PC-9 (cell line): ENCODE measurements at places on chromosomes 1 and 21. TPM values are rescaled to one million over a fixed set of nuclear protein-coding genes. Genes with fewer than 3 reads are reported as not detected.

DNA sequence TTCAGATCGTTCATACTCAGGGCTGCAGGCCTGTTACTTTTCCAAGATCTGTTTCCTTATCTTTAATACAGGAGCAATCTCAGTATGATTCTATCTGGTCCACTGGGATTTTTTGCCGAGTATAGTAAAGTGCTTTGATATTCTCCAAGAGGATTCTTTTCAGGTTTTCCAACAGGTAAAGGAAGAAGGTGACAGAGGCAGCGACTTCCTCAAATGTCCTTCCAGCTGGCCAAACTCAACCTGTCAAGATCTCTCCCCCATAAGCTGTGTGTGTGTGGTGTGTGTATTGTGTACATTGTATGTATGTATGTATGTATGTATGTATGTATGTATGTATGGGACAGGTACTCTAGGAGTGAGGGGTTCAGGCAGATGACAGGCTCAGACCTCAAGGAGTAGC, 1.1 kb downstream of the AKR1A1 start:
- no peak for DNase-seq

DNA sequence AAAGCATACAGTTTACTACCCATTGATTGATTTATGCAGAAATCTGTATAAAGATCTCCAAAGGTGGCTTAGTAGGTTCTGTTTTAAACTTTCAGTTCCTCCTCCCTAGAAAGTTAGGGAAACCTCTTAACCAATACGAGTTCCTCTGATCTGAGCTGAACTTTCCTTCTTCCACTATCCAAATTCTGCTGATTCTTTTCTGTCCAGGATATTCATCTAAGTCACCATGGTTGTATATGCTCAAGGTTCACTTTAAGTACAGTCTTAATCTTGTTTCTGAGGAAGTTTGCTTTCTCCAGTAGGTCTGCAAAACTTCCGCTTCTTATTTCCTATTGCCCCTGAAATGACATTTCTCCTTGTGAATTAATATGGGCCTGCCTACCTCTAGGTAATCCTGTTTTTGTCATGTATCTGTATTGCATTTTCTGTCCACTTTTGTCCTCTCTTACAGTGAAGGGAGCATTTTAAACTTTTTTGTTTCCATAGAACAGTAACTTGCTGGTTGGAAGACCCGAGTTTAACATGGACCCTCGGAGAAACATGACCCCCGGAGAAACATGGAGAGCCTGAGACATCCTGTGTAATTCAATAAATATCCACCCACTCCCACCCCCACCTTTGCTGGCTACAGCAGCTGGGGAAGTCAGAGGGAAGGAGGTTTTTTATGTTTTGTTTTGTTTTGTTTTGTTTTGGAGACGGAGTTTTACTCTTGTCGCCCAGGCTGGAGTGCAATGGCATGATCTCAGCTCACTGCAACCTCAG, 16.7 kb upstream of the TUT4 start:
- DNase-seq: no peak

DNA sequence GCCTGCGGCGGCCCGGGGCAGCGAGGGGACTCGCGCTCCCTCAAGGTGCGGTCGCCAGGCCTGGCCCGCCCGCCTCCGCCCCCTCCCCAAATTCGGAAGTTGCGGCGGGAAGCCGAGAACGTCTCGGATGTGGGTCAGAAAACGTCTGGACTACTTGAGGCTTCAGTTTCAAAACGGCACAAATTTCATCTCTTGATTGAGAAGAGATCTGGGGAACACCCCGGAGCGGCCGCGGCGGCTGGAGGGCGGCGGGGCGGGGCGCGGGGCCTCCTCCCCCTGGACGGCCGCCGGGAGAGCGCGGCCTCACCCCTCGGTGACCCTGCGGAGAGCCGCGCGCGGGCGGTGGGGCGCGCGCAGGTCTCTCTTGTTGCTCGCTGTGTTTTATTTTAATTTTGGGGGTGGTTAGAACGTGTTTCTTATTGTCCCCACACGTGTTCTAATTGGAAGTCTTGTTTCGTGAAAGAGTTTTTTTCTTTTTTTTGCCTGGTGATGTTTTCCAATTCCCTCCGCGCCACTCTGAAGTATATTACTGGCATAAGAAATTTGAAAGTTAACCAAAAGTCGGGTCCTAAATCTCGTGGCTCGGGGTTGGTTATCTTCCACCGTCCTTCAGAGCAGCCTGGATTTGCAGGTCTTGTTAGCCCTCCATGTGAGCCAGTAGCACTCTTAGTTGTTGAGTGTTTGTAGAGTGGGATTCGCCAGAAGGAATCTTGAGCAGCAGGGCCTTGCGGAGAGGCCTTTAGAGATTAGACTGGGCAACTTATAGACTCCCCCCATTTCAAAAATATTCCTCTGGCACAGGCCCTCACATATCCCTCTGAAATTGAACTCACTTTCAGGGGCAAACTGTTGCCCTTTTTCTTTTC, 749 bp downstream of the PCBP3 start:
- no peak for DNase-seq

DNA sequence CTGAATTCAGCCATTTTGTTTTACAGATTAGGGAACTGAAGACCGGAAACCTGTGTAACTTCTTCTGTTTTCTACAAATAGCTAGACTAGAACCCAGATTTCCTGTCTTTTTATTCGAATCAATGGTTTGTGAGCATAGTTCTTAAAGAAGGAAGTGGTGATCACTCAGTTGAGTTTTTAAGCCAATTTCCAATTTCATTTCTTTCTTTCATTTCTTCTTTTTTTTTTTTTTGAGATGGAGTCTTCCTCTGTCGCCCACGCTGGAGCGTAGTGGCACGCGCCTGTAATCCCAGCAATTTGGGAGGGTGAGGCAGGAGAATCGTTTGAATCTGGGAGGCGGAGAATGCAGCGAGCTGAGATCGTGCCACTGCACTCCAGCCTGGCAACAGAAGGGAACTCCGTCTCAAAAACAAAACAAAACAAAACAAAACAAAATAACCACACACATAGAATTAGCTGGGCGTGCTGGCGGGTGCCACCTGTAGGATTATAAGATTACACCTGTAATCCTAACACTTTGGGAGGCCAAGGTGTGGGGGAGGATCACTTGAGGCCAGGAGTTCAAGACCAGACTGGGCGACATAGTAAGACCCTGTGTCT, 3.0 kb upstream of the MDM4 start:
- no peak for DNase-seq

DNA sequence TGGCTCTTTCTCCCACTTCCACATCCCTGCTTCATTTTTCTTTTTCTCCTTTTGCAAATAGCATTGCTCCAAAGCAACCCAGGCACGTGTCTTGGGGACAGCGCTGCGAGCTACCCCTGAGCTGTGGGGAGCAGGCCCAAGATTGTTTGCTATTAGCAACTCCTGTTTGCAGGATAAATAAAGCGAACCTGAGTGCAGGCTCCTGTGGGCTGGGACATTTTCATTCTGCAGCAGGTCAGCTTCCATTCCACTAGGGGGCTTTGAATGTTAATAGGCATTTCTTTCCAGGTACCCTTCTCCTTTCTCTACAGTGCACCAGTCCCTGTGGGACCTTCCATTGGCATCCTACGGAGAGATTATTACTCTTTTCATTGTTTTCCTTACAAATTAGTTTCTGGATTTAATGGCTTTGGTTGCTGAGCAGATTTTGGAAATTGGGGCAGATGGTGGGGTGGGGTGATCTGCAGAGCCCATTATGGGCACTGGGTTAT, 54.0 kb downstream of the OLFML3 start:
- no peak for DNase-seq

- DNase-seq: no peak
Measured at GRCh38 chr1:203463469-203464062, 12.0 kb upstream of the PRELP start.

- no peak for DNase-seq
Measured at GRCh38 chr1:188426561-188426960, 1597.8 kb downstream of the PLA2G4A start.

GRCh38 chr1:58233729-58234128, 312.8 kb downstream of the OMA1 start:
- DNase-seq: no peak

- DNase-seq: no peak
Measured at GRCh38 chr1:97500760-97501159, 420.1 kb downstream of the DPYD start.

GRCh38 chr1:9985001-9985400, 12.0 kb upstream of the RBP7 start:
- no peak for DNase-seq

GRCh38 chr1:19345391-19345790, 33.3 kb downstream of the SLC66A1 start:
- DNase-seq: no peak

DNA sequence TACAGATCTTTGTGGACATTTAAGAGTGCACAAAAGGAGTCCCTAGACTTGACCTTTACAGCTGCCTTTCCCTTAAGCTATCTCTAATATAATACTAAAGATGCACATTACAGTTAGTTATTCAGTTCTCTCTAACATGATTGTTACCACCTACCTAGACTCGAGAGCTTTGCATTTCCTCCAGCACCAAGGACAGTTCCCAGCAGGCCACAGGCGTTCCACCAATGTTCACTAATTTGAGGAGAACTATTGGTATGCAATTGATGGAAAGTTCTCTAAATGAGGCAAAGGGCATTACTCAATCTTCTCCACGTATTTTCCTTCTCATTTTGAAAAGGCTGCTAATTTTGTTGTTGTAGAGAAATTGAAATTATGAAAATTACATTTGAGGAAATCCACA, 5.4 kb upstream of the NTNG1 start:
- no peak for DNase-seq

GRCh38 chr1:235442788-235443429, 61.3 kb downstream of the B3GALNT2 start:
- peak; percentile 67 for DNase-seq

GRCh38 chr1:202357506-202357905, 9.0 kb downstream of the PPP1R12B start:
- no peak for DNase-seq

DNA sequence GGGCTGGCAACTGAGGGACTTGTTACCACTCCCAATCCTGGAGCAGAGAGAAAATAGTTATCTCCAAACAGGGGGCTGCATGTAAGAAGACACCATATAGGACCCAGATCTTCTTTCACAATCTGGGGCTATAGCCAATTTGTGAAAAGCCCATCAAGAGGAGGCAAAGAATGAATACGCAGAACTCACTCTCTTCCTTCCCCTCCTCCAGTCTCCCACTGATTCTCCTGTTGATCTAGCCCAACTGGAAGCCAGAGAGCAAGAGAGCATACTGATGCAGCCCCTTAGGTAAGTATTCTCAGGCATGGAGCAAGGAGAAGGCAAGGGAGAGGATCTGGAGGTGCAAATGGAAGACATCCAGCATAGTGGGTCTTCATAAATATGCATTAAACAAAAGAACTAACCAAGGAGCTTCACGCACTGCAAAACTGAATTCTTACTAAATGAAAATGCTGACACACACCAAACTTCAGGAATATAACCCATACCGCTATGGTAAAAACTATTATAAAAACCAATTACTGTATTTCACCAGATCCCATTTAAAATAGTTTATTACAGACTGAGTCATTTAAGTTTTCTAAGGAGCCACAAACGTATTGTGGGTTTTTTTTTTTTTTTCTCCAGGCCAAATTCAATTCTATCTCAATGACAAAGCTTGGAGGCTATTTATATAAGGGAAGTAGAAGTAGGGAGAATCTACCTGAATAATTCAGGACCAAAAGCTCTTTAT, 15.5 kb upstream of the HMGB4 start:
- DNase-seq: no peak

DNA sequence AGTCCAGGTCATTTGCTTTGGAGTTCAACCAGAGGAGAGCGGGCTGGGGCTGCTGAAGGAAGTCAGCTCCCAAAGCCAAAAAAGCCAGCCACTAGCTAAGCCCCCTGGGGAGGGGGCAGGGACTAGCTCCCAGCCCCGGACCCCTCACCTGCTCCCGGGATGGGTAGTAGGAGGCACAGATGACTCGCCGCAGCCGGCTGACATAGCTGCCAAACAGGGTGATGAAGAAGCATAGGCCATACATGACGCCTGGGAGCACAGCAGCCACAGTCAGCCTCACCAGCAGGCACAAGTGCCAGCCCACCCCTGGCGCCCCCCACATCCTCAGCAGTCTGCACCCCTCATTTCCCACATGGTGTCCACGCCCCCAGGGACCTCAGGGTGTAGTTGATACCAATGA, 7.4 kb downstream of the DCST2 start:
- DNase-seq: no peak

GRCh38 chr1:184555665-184556641, 169.1 kb downstream of the C1orf21 start:
- no peak for DNase-seq

DNA sequence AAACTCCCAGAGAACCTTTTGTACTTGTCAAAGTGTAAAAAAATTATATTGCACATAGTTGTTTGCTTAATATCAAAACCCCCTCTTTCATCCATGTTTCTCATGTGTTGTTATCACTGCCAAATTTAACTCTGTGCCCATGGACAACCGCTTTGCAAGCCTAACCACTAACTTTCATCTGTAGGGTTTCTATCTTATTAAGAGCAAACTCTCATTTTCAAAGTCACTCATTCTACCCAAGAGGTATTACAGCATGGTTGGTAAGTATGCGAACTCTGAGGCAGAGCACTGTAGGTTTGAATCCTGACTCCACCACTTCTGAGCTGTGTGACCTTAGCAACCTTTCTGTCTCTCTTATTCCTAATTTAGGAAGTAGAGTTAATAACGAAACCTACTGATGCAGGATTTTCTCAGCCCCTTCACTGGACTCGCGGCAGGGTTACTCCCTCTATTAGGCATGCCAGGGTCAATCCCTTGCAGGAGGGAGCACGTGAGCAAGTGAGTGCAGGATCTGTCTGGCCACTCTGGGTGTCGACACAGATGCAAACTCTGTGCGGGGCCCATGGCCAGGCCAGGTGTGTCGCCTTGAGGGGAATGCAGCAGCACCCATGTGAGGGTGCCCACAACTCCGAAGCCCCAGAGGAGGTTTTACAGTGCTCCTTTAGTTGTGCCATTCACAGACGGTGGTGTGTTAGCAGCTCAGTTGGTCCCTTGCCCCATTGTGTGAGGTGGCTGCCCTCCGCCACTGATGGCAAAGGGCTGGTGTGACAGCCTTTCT, 361.5 kb upstream of the ADGRL2 start:
- no peak for DNase-seq

- DNase-seq: peak; percentile 64
Measured at GRCh38 chr1:206583707-206584648, 28.3 kb downstream of the EIF2D start.

DNA sequence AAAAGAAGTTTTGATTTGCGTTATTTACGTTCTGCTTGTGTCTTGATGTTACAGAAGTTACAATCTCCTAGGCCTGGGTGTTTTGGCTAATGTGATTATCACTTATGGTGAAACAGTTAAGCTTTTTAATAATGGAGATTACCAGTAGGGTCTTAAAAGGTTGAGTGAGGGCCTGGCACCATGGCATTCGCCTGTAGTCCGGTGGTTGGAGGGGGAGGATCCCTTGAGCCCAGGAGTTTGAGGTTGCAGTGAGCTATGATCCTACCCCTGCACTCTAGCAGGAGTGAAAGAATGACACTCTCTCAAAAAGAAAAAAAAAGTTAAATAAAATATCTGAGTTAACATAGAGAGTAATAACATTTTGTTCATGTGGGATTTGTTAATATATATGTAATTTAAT, 8.8 kb upstream of the SPEN start:
- DNase-seq: no peak

TFF2 gene
- 0.52 TPM in 1 of 2 replicates, not detected in the other for total RNA-seq

KRTAP10-12 gene
- total RNA-seq: not detected in 2 replicates

FOXD3 gene
- not detected in 2 replicates for total RNA-seq

ARHGAP29 gene
- total RNA-seq: 123 and 137 TPM in 2 replicates

AUNIP gene
- 11.0 and 11.3 TPM in 2 replicates for total RNA-seq

TESK2 gene
- 13.8 and 17.5 TPM in 2 replicates for total RNA-seq

PADI3 gene
- total RNA-seq: 1.1 and 5.0 TPM in 2 replicates
